ACHN (cell line): ENCODE measurements at places on chromosomes 3 and 15.

DNA sequence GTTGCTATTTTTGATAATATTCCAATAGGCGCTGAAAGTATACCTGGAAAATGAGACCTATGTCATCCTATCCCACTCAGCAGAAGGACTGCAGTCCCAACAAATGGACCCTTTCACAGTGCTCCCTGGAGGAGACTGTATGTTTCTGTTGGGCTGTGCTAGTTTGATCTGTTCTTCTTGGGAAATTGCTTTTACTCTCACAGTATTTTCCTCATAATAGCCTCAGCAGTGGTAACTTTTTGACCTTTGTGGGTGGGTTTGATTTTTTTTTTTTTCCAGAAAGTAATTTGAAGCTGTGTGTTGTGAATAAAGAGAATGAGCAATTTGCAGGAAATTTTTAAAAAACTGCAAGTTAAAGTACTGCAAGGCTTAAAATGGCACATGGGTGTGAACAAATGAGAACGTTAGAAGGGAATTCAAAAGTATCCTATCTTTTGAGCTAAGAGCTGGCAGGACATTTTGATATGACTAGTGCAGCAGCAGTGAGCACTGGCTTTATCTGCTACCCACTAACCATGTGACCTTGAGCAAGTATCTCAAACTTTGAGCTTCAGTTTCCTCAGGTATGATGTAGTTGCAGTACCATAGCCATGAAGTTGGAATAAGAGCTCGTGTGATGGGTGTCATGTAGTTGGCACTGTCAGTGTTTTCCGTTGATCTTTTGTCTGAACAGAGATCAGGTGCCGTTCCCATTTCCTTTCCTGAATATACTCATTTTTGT is 118.4 kb downstream of the ATG7 start:
- DNase-seq, result peak; percentile 6

GRCh38 chr15:76065793-76066192 is 6.0 kb downstream of the TMEM266 start:
- DNase-seq, result no peak

- no peak for DNase-seq
Observed at GRCh38 chr15:81146006-81146405, 11.9 kb downstream of the CFAP161 start.

DNA sequence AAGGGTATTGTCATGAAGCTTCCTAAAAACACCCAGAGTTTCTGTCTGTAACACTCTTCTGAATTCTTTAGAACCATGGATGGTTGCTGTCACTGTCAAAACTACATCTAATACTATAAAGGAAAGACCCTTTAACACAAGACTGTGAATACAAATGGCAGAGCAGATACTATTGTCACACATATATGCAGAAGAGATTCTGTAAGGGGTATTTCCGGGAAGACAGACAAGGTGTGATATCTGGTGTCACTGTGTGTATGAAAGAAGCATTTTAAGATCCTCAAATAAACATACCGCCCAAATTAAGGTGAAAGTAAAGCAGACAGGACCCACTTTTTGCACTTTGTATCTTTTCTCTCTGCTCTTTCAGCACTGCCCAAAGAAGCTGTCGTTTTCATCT is 306.4 kb downstream of the RORA start:
- no peak for DNase-seq

DNA sequence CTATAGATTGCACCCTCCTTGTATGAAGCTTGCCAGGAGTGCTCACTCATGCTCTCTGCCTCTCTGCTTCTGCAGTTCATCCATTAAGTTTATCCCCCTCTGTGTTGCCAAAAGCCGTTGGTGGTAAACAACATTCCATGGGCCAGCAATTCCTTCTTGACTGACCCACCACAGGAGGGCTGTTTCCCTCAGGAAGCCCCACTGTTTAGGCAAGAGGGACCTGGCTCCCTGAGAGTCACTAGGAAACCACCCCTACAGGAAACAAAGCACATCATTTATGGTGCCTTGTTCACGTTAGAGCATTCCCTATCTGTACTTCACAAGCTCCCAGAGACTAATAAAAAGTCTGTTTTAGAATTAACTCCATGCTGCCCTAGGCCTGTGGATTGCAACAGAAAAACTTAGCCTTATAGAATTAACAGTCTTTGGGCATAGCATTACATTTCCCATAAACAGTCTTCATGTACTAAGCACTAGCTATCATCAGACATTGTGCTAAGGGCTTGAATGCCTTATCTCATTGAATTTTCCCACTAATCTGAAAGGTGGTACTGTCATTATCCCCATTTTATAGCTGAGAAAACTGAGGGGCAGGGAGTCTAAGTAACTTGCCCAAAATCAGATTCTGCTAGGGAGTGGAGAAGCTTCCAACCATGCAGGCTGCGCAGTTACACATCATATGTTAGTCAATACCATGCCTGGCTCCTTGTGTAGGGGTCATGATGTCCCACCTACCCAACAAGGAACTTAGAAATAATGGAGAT is 149.9 kb downstream of the SHQ1 start:
- DNase-seq, result no peak

DNA sequence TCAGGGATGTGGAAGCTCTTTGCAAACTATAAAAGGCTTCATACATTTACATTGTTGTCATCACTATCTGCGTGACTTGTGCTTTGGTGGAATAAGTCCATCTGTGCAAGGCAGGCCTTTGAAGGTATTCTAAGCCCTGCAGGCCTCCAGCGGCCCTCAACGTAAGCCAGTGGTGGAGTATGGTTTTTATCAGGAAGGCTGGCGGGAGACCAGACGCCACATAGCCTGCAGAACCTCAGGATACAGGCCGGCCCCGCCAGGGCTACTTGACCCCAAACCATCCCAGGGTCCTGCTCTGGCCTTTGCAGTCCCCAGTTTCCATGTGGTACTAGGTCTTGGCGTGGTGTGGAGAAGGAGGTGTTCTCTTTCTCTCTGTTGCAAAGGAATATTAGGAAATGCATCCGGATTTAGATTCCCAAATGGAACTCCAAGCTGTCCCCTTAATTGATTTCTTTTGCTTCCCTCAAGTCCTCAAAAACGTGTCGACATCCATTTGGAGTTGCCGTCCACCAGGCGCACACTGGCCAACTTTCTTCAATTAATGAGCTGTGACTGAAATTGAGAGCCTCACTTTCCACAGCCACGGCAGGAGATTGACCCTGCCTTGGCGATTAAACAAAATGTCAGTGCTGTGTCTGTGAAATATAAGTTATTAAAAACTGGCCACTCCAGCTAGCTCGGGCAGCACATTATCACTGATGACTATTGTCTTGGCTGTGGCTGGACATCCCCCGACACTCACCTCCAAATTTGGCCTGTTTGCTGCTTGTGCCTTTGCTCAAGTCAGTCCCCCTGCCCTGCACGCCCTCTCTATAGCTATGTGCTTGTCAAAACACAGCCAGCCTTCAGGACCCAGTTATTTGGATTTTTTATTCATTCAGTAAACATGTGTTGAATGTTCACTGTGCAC is 239.8 kb upstream of the TLE3 start:
- DNase-seq, result no peak

DNA sequence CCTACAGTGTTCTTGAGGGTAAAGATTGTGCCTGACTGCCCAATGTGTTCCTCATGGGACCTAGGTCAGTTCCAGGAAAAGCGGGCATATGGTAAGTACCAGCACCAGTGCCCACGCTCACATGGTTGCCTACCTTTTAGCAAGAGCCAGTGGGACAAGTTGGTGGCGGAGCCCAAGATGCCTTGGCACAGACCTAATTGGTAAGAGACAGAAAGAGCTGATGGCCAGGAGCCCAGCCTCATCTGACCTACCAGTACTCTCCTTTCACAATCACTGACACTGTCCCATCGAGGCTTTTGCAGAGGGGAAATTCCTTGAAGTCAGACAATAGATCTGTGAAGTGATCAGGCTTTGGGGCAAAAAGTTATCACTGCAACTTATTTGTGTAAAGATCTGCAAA is 98.4 kb upstream of the BCL6 start:
- no peak for DNase-seq

DNA sequence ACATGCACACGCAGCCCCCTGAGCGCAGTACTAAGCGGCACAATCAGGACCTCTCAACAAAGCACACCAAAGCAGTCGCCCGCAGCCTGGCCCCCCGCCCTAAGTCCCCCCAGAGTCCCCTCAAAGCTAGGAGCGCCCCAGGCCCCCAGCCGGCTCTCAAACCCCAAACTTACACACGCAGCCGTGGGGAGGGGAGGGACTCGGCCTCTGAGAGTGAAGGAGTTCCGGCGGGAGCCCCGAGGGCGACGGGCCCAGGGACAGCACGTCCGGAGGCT is 5.5 kb downstream of the GATA2 start:
- no peak for DNase-seq

GRCh38 chr3:42498034-42498433 is 4.4 kb upstream of the VIPR1 start:
- DNase-seq, result no peak

GRCh38 chr3:102085431-102086176 is 236.3 kb downstream of the NFKBIZ start:
- DNase-seq, result no peak

DNA sequence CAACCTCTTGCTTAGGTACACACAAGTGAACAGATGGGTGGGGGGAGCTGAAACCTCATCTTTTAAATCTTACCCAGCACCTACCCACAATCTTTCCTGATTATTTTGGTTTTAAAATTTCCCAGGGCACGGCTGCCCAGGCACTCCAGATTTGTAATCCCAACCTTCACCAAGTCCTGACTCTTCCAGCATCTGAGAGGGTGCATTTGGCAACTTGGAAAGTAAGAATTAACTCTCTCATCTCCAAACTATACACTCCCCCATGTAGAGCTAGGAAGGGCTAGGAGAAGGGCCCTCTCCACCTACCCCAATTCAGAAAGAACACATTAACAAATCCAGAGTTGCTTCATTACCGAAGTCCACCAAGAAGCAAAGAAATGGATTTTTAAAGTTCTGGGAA is 41.7 kb upstream of the PRICKLE2 start:
- DNase-seq, result no peak

GRCh38 chr3:15858547-15859506 is 61.0 kb upstream of the ANKRD28 start:
- DNase-seq, result peak; percentile 37

- DNase-seq, result no peak
Observed at GRCh38 chr3:134274571-134274970, 23.9 kb upstream of the RYK start.

DNA sequence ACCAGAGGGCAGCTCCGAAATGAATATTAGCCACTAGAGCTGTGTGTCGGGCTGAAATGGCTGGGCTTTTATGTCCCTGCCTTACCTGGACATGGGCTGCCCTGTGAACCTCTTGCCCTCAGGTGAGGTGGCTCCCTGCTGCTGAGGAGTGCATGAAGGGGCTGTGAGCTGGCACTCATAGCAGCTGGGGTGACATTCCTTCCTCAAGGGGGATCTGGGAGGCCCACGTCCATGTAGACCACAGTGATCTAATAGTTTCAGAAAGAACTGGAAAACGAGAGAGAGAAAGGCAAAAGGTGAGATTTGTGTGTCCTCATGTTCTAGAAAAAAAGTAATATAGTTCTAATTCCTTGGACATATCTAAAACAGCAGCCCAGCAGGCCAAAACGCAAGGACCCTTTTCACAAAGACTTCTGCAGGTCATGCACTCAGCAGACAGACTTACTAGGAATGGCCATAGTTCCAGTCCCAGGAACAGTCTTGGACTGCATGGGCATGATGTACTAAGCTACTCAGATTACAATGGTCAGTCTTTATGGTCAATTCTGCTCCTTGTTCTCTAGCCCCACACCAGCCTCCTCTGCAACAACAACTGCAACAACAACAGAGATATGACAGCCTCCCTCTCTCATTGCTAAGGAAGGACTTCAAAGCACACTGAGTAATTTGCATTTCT is 10.8 kb upstream of the SLC24A5 start:
- no peak for DNase-seq

GRCh38 chr3:184549796-184550577 is 11.6 kb upstream of the EPHB3 start:
- no peak for DNase-seq

GRCh38 chr3:72093992-72094334 is 309.0 kb upstream of the PROK2 start:
- no peak for DNase-seq

DNA sequence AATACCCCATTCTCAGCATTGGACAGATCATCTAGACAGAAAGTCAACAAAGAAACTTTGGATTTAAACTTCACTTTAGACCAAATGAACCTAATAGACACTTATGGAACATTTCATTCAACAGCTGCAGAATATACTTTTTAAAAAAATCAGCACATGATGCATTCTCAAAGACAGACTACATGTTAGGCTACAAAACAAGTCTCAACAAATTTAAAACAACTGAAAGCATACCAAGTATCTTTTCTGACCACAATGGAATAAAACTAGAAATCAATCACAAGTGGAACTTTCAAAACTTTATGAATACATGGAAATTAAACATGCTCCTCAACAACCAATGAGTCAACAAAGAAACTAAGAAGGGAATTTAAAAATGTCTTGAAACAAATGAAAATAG is 37.9 kb downstream of the SERP1 start:
- no peak for DNase-seq

- no peak for DNase-seq
Observed at GRCh38 chr3:159380891-159381290, 579.0 kb downstream of the MFSD1 start.

- no peak for DNase-seq
Observed at GRCh38 chr15:77695548-77695947, 62.8 kb upstream of the LINGO1 start.

DNA sequence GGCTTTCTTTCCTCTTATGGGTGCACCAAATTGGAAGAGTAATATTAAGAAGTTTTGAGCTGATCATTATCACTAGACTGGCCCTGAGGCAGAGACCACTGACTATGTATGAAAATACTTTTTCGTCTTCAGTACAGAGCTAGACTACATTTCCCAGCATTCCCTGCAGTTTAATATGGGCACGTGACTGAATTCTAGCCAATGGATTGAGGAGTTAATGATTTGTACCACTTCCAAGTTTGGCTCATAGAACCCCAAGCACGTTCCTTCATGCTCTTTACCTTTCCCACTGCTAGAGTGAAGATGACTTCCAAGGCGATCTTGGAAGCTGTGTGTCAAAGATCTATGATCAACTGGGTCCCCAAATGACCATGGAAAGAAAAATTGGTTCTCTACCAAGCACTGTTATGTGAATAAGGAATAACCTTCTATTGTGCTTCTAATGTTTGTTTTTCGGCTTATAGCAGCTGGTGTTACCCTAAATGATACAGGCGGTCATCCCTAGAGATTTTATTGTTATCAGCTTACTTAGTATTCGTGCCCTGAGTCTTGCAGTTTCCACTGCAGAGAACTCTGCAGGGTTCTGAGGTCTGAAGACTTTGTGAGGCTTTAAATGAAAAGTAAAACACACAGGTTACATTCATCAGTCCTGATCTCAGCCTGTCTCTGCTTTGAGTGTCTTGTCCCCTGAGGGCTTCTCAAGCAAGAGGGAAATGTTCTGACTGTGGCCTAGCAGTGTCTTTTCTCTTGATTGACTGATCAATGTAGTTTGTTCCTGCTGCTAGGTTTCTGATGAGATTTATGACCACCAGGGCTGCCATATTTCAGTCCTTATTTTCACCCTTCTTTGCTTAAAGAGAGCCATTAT is 486.8 kb downstream of the PDCD6IP start:
- DNase-seq, result no peak

- no peak for DNase-seq
Observed at GRCh38 chr15:40906991-40907802, 12.9 kb downstream of the VPS18 start.
